ENCODE measurements at places on chromosomes 11 and 22.
A peak's percentile ranks its signal among the peaks of the same experiment; 100 is the strongest.

GRCh38 chr11:118124929-118125535 lies 27.6 kb downstream of the SCN4B start:
- DNase-seq, result no peak

DNA sequence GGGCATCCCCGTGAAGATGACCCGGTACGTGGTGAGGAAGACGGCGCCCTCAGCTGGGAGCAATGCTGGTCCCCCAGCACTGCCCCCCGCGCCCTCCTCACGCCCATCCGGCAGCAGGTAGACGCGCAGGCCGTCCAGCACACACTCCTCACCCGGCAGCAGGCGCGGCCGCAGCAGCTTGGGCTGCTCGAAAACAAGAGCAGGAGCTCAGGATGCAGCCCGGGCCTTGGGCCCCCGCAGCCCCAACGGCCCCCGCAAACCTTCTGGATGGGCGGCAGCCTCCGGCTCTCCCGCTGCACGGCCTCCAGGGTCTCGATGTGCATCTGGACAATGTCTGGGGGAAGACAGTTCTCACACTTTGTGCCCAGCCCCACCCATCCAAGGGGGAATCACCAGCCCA lies 13.3 kb downstream of the SBF1 start:
- DNase-seq, result no peak

DNA sequence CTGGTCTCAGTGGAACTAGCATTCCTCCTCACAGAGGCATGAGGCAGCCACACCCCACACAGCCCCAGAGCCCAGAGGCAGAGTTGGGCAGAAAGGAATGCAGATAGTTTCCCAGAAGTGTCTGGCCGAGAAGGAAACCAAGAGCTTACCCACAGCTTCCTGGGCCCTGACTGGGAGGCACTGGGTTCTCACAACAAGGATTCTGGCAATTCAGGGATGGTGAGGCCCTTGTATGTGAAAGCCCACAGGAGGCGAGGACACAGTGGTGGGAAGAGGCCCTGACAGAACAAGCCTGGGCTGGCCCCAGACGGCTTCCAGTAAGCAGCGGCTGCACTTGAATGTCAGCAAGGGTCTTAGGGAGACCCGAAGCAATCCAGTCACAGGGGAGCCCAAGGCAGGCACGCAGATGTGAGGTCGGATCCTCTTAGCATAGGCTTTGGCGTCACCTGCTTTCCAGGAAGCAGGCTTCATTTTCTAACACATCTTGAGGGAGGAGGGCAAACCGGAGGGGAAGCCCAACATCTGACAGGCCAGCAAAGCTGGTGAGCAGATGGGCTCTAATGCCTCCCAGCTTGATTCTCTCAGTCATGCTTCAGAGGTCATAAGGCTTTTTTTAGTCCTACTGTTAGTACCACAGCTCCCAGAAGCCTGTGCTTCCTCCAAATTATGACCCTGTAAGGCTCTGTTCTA lies 78.3 kb upstream of the AKIP1 start:
- no peak for DNase-seq

DNA sequence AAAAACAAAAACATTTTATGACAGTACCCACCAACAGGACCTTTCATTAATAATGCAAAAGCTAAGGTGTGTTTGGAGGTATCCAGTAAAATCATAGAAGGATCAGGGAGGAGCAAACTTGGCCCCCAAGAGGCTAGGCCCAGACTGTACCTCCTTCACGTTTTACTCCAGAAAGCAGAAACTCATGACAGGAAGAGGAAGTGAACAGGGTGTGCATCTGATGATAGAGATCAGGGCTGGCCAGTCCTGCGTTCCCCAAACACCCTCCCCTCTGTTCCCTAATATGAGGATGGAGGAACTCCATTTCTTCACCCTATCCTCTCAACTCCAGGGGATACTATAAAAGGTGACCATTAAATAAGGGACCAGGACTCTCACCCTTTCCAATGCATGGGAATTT lies 10.2 kb upstream of the MS4A12 start:
- DNase-seq, result no peak

GRCh38 chr11:65366340-65366773 lies 11.8 kb downstream of the TIGD3 start:
- DNase-seq, result peak; percentile 55

DNA sequence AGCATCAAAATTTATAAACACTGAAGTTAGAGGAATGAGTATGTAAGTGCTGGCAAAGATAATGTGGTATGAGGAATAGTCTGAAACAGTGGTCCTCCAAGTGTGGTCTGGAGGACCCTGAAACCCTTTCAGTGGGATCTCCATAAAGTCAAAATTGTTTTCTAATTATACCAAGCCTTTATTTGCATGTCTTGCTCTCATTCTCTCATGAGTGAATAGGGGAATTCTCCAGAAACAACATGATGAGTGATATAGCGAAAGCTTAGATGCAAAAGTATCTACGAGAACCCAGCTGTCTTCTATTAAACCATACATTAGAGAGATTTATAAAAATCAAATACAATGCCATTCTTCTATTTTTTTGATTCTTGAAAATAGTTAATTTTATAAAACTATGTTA lies 145.0 kb upstream of the RAG2 start:
- no peak for DNase-seq

- DNase-seq, result no peak
Observed at GRCh38 chr22:31526270-31526669, 29.9 kb downstream of the SFI1 start.

GRCh38 chr11:88171982-88172381 lies 3.3 kb downstream of the RAB38 start:
- no peak for DNase-seq

DNA sequence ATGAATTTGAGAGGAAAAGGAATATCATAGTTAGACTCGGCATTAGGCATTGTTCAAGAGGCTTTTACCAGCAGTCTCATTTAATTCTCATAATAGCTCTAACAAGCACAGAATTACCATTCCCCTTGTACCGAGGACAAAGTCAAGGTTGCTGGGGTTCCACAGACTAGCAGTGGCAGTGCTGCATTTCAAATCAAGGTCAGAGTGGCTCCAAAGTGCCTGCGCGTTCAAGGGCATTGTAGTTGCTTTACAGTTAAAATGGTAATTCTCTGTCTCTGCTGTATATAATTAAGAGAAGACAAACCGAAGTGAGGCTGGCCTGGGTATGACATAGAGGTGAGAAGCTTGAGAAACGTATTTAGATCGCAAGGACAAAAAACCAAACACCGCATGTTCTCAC lies 40.4 kb upstream of the TP53AIP1 start:
- DNase-seq, result no peak

GRCh38 chr11:19389787-19390303 lies 149.1 kb upstream of the E2F8 start:
- DNase-seq, result no peak

GRCh38 chr11:82639251-82639650 lies 94.4 kb downstream of the FAM181B start:
- DNase-seq, result no peak

DNA sequence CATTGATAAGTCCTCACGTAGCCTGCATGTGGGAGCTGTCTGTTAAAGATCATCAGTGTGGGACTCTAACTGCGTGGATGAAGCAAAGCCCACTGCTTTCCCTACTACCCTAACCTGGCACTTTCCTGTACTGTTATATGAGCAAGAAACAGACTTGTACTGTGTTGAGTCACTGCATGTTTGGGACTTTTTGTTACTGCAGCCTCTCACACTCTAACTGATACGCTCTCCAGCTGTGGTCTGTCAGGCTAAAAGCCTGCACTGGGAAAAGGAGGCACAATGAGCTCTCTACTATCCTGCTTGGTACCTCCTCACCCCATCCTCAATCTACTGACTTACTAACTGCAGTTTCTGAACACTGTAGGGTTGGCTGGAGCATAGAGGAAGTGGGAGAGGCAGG lies 93.7 kb upstream of the PLET1 start:
- DNase-seq, result no peak

GRCh38 chr11:75142714-75143419 lies 8.0 kb upstream of the SLCO2B1 start:
- DNase-seq, result peak; percentile 89

DNA sequence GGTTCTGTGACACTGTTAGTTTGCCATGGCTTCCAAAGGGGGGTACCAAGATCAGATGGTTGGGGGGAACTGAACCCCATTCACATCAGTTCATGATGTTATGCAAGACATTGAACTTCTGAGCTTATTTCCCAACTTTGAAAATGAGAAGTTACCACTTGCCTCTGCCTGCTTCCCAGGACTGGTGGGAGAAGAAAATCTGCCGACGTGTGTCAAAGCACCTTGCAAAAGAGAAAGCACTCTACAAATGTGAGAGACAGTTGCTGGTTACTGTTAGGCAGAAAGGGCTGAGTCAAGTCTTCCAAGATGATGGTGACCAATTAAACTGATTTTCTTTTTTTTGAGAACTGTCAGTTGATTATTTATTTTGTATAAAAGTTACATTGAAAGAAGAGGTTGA lies 45.6 kb downstream of the SMCO4 start:
- DNase-seq, result no peak

- DNase-seq, result no peak
Observed at GRCh38 chr11:21289686-21290085, 620.3 kb downstream of the NELL1 start.

- no peak for DNase-seq
Observed at GRCh38 chr11:63775191-63775590, 6.6 kb upstream of the ZFTA start.

GRCh38 chr11:35982061-35982460 lies 38.2 kb downstream of the LDLRAD3 start:
- DNase-seq, result no peak

DNA sequence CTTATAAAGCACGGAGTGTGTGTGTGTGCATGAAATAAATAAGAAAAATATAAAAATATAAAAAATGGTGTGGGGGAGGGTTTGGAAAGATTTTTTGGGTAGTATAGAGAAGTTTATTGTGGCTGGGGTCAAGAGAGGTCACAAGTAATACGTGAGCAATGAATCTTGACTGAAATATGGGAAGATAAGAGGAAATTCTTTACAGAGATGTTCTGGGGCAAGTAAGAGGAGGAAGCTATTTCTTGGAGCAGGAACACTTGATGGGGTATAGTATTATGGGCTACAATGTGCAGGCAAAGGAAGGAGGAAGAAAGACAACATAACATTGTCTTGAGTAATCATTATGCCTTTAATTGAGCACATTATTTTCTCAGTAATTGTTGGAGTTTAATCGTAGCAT lies 2.1 kb downstream of the HBD start:
- DNase-seq, result no peak
